ENCODE measurements at places on chromosomes 3 and 15. TPM values are rescaled to one million over a fixed set of nuclear protein-coding genes. Genes with fewer than 3 reads are reported as not detected.

DNA sequence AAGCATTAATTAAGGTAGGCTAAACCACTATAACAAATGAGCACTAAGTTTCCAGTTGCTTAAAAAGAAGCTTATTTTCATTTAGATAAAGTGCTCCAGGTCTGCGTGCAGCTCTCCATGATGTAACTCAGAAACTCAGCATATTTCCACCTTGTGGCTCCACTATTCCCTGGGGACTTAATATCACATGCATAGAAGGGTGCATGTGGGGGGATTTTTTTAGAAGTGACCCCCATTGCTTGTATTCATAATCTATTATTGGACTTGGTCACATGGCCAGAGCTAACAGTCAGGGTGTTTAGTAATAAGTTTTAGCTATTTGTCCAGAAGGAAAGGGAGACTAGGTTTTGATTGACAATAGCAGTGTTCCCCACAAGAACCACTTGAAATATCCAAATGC, 86.8 kb downstream of the TMCO5A start:
- H3K27ac ChIP-seq, result no peak overlapping the region
- H3K4me3 ChIP-seq, result no peak overlapping the region
- H3K36me3 ChIP-seq, result no peaks in the 10 kb centered on the region
- H3K4me1 ChIP-seq, result no peaks in the 10 kb centered on the region
- no peaks in the 10 kb centered on the region for H3K27me3 ChIP-seq

DNA sequence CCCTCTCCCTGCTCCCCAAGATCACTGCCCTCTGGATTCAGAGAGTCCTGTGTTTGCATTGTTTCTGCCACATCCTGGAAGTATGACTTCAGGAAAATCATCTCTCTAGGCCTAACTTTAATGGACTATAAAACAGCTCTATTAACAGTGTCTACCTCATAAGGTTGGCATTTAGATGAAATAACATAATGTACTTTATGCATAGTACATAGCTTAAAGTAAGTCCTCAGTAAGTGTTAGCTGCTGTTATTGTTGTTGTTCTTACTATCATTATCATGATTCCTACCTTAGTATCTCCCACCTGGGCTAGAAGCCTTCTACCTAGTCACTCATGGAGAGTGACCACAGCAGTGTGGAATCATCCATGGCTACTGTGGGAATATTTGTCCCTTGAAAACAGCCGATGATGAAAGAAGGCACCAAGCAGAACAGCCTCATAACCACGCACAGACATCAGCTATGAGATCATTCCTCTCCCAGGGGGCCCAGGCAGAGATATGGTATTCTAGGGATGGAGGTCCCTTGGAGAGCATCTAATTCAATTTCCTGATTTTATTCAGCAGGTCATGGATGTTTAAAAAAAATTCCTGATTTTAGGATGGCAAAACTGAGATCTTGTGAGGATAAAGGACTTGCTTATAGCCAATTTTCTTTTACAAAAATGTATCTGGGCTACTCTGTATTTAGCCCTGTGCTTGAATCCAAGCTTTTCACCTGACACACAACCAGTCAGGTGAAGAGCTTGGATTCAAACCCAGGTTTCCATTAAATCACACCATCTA, 1.9 kb downstream of the FSD2 start:
- peaks cover 9% of the 10 kb centered on the region for H3K27me3 ChIP-seq
- H3K27ac ChIP-seq, result no peak overlapping the region
- H3K4me1 ChIP-seq, result peaks cover 2% of the 10 kb centered on the region
- no peak overlapping the region for H3K4me3 ChIP-seq
- no peak for DNase-seq
- H3K36me3 ChIP-seq, result no peaks in the 10 kb centered on the region

GRCh38 chr3:85081191-85081906, 122.6 kb downstream of the CADM2 start:
- no peak overlapping the region for H3K27ac ChIP-seq
- DNase-seq, result no peak
- H3K36me3 ChIP-seq, result no peaks in the 10 kb centered on the region
- H3K4me1 ChIP-seq, result no peaks in the 10 kb centered on the region
- H3K27me3 ChIP-seq, result no peaks in the 10 kb centered on the region

DNA sequence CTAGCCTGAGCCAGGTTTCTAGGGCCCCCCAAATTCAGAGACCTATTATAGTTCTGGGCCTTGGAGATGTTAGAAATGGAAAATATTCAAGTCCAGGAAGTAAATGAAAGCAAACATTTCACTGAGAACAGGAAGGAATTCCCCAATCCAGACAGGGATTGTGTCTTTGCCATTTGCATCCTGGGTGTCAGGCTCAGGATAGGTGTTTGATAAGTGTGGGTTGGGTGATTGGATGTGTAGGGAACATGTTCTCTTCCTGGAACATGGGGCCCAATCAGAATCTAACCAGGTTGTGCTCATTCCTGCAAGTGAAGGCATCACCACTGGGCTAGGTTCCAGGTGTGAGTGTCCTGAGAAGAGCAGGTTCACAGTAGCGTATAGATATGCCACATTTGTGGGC, 14.6 kb upstream of the LRRC2 start:
- no peaks in the 10 kb centered on the region for H3K4me1 ChIP-seq
- no peaks in the 10 kb centered on the region for H3K36me3 ChIP-seq
- no peak for DNase-seq
- no peak overlapping the region for H3K4me3 ChIP-seq
- no peak overlapping the region for H3K27ac ChIP-seq

GRCh38 chr3:166362698-166363097, 525.5 kb upstream of the BCHE start:
- H3K4me1 ChIP-seq, result no peaks in the 10 kb centered on the region
- no peak overlapping the region for H3K27ac ChIP-seq
- H3K36me3 ChIP-seq, result no peaks in the 10 kb centered on the region
- DNase-seq, result no peak
- H3K4me3 ChIP-seq, result no peak overlapping the region

A4GNT gene
- not detected for total RNA-seq

PPP2R3A gene
- total RNA-seq, result 23.9 TPM

TRAT1 gene
- total RNA-seq, result not detected

CIDEC gene
- not detected for total RNA-seq
